Nucleus accumbens (tissue), 56 donors: ENCODE measurements at places on chromosomes 6 and 20.

- DNase-seq, result no peak
Measured at GRCh38 chr6:53615633-53616449, 49.7 kb downstream of the KLHL31 start.

GRCh38 chr6:10416863-10417641 lies 2.2 kb upstream of the TFAP2A start:
- DNase-seq, result no peak

DNA sequence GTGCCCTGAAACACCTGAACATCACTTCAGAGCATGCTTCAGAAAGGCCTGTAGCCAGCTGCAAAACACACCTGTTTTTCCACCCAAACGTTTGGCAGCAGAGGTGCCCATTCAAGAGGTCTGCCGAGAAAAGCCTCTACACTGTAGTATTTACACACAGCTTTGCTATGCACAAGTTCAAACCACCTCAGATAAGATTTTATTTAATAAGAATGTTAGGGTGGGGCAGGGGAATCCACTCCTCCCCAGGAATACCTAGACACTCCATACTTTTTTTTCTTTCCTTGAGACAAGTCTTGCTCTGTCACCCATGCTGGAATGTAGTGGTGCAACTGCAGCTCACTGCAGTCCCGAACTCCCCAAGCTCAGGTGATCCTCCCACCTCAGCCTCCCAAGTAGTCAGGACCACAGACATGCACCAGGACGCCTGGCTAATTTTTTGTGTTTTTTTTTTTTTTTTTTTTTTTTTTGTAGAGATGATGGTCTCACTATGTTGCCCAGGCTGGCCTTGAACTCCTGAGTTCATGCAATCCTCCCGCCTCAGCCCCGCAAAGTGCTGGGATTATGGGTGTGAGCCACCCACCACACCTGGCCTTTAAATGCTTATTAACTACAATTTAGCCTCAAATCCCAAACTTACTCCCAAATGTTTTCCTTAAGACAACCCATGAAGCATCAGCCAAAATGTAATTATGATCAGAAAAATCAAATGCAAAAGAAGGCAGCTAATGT lies 9.7 kb downstream of the MRPL14 start:
- no peak for DNase-seq

GRCh38 chr6:87241304-87241703 lies 81.1 kb upstream of the SMIM8 start:
- no peak for DNase-seq

GRCh38 chr20:50595988-50596693 lies 86.0 kb downstream of the PTPN1 start:
- no peak for DNase-seq

GRCh38 chr6:149081281-149081680 lies 236.2 kb upstream of the TAB2 start:
- no peak for DNase-seq

GRCh38 chr6:4210629-4211419 lies 75.4 kb upstream of the ECI2 start:
- DNase-seq, result no peak

DNA sequence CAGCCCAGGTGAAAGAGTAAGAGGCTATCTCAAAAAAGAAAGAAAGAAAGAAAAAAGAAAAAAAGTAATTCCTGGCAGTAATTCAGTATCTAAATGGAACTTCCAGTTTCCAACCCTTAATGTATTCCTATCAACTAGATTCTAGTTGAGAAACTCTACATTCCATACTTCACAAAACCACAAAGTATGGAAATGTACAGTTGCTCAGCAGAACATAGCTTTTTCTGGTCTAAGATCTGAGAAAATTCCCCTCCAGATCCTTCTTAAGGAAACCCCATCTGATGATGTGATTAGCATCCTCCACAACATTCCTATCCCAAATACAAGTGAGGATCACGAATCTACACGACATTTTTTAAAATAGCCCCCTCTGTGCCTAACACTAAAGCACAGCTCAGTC lies 3.6 kb downstream of the ARMH2 start:
- no peak for DNase-seq

GRCh38 chr6:26270486-26270861 lies 94.5 kb upstream of the BTN3A2 start:
- DNase-seq, result no peak

DNA sequence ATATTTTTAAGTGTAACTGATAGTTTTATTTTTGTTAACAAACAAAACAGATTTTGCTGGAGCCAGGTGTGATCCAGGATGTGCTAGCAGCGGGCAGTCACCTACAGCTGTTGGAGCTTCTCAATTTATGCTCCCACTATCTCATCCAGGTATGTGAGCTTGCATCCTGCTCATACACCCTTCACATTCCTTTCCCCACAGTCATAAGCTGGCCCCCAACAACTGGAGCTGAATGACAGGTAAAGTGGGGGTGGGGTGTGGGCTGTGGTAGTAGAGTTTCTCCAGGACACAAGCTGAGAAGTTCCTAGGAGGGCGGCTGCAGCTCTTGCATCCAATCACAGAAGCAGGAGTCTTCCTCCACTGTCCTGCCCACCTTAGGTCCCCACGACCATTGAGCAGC lies 140.1 kb downstream of the KLHL32 start:
- DNase-seq, result no peak

DNA sequence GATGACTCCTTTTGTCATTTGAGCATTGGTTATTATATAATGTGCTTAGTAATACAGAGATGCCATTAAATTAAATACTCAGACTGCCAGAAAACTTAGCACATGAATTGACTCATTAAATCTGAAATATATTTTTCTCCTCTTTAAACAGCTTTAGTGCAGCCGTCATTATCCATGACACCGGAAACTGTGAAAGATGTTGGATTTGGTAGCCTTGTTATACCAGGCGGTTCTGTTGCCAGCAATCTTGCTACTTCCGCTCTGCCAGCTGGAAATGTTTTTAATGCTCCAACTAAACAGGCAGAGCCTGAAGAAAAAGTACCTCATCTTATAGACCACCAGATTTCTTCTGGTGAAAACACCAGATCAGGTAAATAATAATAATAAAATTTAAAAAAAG lies 97.6 kb downstream of the SCAF8 start:
- no peak for DNase-seq

DNA sequence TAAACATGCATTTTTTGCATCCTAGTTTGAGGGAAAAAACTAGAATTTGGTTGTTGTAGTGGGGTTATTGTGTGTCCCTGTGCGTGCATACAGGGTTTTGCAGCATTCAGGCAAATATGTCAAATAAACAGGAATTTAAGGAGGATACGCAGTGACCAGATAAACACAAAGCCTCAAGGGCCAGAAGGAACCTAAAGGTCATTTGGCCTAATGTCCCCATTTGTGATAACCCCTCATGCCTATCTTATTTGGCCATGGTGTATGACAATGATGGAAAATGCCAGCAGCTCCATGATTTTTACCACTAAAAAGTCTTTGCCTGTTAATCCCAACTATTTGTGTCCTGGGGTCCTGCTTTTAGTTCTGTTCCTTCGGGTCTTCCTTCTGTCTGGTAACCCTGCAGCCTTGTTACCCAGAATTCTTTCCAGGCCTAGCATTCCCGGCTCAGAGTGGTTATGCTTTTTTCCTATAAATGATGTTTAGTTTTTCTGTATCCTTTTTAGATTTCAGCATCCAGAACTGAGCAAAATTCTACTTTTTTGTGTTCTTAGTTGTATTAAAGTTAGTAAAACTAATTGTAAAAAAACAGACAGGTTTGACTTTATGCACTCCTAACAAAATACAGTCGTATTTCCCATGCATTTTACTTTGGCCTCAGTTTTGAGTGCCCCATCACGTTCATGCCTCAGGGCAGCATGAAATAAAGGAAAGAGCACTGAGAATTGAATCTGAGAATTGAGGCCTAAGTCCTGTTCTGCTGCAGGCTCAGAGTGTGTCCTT lies 4.4 kb downstream of the STX16 start:
- DNase-seq, result no peak

GRCh38 chr6:135014353-135014832 lies 40.2 kb downstream of the HBS1L start:
- no peak for DNase-seq

GRCh38 chr20:48920527-48921167 lies 864 bp upstream of the ARFGEF2 start:
- DNase-seq, result no peak

GRCh38 chr6:150528648-150529285 lies 70.9 kb upstream of the PLEKHG1 start:
- DNase-seq, result no peak

GRCh38 chr6:9576521-9576920 lies 838.4 kb downstream of the TFAP2A start:
- no peak for DNase-seq

GRCh38 chr6:143601504-143601903 lies 76.3 kb upstream of the PHACTR2 start:
- DNase-seq, result no peak

DNA sequence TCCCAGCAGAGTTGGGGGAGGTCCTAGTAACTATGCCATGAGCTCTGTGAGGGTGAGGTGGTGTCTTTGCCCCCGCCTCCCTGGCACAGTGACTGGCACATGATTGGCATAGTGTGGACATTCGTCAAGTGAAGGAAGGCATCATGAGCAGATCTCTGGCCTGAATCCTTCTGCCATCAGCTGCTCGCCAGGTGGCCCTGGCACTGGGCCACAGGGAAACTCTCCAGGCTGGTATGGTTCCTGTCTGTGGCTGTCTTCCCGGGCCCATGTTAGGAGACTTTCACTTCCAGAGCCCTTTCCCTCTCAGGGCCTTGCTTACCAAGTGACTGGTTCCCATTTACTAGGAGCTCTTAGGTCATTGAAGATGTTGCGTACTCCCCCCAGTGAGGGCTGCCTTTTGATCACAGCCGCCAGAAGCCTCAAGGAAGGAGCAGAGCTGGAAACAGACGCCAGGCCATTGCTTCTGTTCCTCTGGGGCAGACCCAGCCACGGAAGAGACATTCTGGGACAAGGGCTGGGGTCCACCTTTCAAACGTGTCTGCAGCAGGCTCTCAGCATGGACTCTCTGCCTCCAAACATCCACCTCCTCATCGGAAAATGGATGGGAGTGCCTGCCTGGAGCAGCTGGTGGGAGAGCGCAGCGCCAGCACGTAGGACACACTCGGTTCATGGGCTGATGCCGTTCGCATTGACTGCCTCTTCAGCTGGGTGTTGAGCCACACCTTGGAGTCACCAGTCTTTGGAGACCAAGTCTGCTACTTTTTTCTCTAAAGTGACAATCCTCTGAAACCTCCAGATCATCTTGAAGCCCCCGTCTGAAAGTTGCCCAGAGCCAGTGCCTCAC lies 67.2 kb downstream of the PTPN1 start:
- DNase-seq, result no peak

- no peak for DNase-seq
Measured at GRCh38 chr6:97925504-97925903, 642.5 kb upstream of the MMS22L start.

GRCh38 chr6:149268768-149269167 lies 48.7 kb upstream of the TAB2 start:
- DNase-seq, result no peak

DNA sequence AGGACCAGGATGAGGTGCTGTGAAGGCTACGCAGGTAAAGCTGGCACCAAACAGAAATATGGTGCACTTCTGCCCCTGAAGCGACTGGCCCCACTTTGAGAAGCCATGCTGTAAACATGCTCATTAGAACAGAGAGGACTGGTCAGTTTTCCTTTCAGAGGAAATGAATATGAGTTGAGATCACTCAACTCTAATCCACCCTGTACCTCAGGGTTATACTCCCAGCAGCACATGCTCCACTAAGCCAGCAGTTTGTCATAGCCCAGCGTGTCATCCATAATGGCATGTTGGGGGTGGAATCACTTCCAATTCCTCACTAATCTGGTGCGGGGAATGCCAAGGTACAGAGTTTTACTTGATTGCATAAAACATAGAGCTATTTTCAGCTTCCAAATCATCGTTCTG lies 98.1 kb downstream of the HIVEP2 start:
- no peak for DNase-seq

DNA sequence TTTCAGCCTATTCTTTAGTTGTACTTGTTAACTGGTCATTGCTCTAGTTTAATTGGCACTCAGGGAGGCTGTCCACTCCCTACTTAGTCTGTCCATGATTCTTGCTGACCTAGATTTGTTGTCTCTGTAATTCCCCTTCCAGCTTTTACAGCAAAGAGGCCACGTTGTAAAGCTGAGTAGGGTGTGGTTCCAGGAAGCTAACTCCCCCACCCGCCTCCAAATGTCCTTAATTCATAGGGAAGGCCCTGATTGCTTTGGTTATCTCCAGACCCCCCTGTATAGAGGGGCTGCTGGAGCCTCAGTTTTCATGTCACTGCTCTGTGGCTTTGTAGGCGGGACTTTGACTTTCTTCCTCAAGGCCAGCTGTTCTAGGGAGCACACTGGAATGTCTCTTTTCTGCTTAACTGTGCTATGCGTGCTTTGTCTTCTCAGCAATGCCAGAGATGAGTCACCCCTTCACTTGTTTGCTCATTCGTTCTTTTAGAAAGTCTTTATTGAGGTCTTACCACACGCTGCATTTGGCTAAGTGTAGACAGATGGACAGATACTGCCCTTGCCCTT lies 175.1 kb upstream of the JAG1 start:
- DNase-seq, result no peak

- DNase-seq, result no peak
Measured at GRCh38 chr6:130912434-130912833, 85.2 kb downstream of the SMLR1 start.

DNA sequence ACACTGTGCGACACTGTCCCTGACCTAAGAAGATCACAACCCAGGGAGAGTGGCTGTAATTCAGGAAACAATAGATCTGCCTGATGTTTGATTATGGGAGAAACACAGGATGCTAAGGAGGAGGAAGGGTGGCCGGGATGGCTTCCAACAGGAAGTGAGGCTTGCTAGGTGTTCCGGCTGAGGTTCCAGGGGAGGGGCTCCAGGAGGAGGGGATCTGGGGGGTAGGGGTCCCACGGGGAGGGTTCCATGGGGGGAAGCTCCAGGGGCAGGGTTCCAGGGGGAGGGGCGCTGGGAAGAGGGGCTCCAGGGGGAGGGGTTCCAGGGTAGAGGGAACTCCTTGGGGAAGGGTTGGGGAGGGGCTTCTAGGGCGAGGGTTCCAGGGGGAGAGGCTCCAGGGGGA lies 48.6 kb downstream of the DAAM2 start:
- no peak for DNase-seq

DNA sequence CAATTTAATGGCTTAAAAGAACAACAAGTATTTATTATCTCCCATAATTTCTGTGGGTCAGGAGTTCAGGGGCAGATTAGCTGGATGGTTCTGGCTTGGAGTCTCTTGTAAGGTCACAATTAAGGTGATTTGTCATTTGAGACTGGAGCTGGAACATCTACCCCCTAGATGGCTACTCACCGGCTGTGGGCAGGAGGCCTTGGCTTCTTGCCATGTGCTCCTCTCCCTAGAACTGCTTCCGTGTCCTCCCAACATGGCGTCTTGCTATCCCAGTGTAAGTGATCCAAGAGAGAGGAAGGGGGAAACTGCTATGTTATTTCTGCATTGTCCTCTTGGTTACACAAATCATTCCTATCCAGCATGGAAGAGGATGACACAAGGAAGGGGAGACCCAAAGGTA lies 210.2 kb upstream of the ECI2 start:
- no peak for DNase-seq

GRCh38 chr6:169454204-169454871 lies 200.7 kb upstream of the THBS2 start:
- no peak for DNase-seq

GRCh38 chr6:20540683-20541082 lies 6.4 kb downstream of the CDKAL1 start:
- DNase-seq, result no peak

- DNase-seq, result no peak
Measured at GRCh38 chr6:95768539-95768938, 191.2 kb downstream of the MANEA start.
